Heart right ventricle (tissue), 16 donors: ENCODE measurements at places on chromosomes 11 and 22. TPM values are rescaled to one million over a fixed set of nuclear protein-coding genes. Genes with fewer than 3 reads are reported as not detected.

Gene ZC3H7B
- total RNA-seq = 37.7 TPM

DNA sequence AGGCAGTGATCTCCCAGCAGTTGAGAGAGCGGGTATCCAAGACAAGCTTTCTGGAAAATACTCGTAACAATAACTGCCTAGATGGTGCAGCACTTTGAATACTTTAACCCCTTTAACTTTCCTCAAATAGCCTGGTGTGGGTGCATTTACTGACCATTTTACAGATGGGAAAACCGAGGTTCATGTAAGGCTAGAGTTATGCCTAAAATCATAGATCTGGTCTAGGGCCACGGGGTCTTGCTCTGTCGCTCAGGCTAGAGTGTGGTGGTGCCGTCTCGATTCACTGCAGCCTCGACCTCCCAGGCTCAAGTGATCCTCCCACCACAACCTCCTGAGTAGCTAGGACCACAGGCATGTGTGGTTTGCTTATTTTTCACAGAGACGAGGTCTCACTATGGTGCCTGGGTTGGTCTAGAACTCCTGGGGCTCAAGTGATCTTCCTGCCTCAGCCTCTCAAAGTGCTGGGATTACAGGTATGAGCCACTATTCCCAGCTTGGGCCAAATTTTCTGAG lies 269.2 kb upstream of the SYN3 start:
- DNase-seq = no peak
- no peaks in the 10 kb centered on the region for H3K36me3 ChIP-seq
- H3K27ac ChIP-seq = no peak overlapping the region
- H3K4me1 ChIP-seq = peaks cover 4% of the 10 kb centered on the region
- no peaks in the 10 kb centered on the region for H3K27me3 ChIP-seq

- H3K4me1 ChIP-seq = peaks cover 80% of the 10 kb centered on the region
- peak; percentile 71 for DNase-seq
- peak overlapping the region; percentile 76 for H3K4me3 ChIP-seq
- no peaks in the 10 kb centered on the region for H3K27me3 ChIP-seq
- H3K27ac ChIP-seq = peak overlapping the region; percentile 91
Observed at GRCh38 chr22:46576556-46577367, 39.3 kb upstream of the CELSR1 start.

DNA sequence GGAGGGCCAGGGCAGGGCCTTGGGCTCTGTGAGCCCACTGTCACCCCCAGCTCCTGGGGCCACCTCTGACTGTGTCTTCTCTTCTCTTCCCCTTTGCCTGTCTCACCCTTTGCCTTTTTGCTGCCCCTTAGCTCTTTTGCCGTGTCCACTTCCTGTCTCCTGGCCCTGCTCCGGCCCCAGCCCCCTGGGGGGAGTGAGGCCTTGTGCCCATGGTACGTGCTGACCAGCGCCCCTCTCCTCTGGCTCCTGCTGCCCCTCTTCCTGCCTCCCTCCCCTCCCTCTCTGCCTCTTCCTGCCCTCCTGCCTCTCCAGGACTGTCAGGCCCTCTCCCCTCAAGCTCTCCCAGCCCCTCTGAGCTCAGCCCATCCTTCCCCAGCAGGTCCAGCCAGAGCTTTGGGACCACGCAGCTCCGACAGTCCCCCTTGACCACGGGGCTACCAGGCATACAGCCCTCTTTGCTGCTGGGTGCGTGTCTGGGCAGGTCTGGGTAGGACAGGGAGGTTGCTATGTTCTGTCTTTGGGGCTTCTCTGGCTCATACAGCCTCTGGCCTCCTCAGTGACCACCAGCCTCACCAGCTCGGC lies 11.7 kb downstream of the TMEM258 start:
- H3K4me1 ChIP-seq = peaks cover 6% of the 10 kb centered on the region
- peak; percentile 10 for DNase-seq
- H3K36me3 ChIP-seq = peaks cover 15% of the 10 kb centered on the region
- H3K27me3 ChIP-seq = no peaks in the 10 kb centered on the region

Gene SLC22A12
- total RNA-seq = not detected

DNA sequence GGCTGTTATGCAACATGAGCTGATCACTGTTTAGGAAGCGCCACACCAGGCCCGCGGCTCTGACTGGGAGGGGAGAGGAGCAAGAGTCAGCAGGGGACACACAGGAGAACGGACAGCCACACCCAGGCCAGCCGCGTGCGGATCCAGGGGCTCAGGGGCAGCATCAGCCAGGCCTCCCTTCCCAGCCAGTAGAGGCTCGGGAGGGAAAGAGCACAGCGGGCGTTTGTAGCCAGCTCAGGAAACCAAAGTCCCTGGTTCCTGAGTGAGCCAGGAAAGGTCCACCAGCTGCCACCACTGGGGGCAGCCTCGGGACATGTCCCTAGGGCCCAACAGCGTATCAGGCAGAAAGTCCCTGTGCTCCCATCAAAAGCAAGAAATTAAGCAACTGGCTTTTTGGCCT lies 71.8 kb upstream of the PITPNB start:
- H3K36me3 ChIP-seq = no peaks in the 10 kb centered on the region
- no peak overlapping the region for H3K4me3 ChIP-seq
- peaks cover 20% of the 10 kb centered on the region for H3K4me1 ChIP-seq
- DNase-seq = peak; percentile 58
- peak overlapping the region; percentile 72 for H3K27ac ChIP-seq

Gene C11orf97
- total RNA-seq = not detected
